ENCODE measurements at places on chromosomes 5 and 9.

GRCh38 chr5:163451489-163451888 is 8.4 kb downstream of the NUDCD2 start:
- no peak for DNase-seq

GRCh38 chr5:67209141-67209771 is 12.7 kb upstream of the CD180 start:
- DNase-seq: peak; percentile 19

GRCh38 chr5:155624597-155625241 is 611.2 kb downstream of the KIF4B start:
- no peak for DNase-seq

- DNase-seq: no peak
These were observed 84.2 kb downstream of the ARL15 start for GRCh38 chr5:54226215-54226614.

- DNase-seq: no peak
These were observed 88.6 kb upstream of the PAPPA start for GRCh38 chr9:116064970-116065369.

- DNase-seq: no peak
These were observed 9.5 kb downstream of the GDNF start for GRCh38 chr5:37830348-37830747.

DNA sequence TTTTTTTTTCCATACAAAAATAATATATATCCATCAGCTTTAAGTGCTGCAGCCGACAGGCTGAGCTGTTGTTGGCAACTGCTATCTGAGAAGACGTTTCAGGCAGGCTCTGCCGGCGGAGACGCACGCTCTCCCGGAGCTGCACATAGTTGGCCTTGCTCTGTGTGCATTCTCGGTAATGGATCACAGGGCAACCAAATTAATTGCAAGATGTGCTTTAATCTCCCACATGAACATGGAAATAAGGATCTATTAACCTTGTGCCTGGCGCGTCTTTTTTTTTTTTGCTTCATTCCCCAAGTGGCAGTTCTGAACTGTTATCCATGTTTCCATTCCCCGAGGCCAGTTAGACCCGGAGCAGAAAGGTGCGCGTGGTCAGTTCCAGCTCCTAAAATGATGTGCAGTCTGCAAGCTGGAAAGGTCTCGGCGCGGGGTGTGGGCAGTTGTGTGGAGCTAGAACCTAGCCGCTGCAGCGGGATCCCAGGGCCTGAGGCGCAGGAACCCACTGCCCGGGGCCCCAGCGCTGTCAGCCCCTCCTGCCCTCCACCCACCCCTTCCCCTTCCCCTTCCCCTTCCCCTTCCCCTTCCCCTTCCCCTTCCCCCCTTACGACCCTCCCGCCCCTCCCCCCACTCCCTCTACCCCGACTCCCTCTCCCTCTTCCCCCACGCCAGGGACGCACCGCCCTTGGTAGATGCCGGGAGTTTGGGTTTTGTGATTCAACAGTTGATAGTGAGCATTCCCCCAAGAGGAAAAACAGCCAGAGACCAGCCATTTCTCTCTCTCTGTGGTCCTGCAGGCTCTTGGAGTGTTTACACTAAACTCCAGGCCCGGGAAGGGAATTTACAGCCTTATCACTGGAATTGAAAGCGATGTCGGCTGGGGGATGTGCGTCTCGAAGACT is 137.8 kb downstream of the CEP120 start:
- DNase-seq: no peak

DNA sequence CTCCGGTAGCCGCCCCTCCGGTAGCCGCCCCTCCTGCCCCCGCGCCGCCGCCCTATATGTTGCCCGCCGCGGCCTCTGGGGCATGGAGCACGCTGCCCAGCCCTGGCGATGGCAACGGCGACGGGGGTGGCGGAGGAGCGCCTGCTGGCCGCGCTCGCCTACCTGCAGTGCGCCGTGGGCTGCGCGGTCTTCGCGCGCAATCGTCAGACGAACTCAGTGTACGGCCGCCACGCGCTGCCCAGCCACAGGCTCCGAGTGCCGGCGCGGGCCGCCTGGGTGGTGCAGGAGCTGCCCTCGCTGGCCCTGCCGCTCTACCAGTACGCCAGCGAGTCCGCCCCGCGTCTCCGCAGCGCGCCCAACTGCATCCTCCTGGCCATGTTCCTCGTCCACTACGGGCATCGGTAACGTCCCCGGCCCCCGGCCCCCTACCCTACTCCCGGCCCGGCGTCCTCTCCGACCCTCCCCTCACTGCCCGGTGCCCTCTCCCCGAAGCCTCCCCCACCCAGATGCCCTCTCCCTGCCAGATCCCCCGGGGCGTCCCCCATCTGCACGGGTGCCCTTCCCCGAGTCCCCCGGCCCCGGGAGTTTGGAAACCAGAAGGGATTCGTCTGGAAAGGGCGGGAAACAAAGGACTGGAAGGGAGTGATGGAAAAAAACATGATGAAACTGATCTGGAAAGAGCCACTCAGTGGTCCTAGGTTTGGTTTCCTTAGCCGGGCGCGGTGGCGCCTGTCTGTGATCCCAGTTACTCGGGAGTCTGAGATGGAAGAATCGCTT is 417 bp downstream of the SRD5A1 start:
- peak; percentile 7 for DNase-seq

DNA sequence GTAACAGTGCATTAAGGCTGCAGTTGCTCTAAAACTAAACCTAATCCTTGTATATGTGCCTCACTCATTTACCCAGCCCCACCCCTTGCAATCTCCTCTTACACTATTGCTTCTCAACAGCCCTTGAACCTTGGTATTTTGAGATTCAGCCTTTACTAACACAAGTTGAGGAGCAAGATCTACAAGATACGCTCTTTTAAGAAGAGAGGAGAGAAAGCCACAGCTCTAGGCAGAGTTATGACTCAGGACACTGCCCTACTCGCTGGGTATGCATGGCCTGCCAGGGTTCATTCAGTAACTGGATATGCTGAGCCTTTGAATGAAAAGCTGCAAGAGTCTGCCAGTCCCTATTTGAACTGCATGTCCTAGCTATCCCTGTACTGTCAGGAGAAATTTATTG is 219.5 kb downstream of the PCSK5 start:
- DNase-seq: no peak

- DNase-seq: peak; percentile 16
These were observed at the start of gene MSANTD3 for GRCh38 chr9:100426530-100427365. MSANTD3 (plus strand) TSS chr9:100427143; CDS start chr9:100441939, 14,796 bp downstream.

DNA sequence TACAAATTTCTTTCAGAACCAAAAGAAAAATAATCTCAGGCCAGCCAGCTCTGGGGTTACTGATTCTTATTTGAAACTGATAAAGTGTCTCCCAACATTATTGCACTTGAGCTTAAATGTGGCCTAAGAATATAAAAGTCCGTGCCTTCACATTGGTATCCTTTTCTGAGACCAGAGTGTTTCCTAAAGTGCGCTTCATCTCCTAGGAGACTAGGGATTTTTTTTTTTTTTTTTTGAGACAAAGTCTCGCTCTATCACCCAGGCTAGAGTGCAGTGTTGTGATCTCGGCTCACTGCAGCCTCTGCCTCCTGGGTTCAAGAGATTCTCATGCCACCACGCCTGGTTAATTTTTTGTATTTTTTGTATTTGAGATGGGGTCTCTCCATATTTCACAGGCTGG is 23.6 kb upstream of the KCNIP1 start:
- DNase-seq: no peak

- no peak for DNase-seq
These were observed 11.4 kb downstream of the SHB start for GRCh38 chr9:38057416-38058195.

DNA sequence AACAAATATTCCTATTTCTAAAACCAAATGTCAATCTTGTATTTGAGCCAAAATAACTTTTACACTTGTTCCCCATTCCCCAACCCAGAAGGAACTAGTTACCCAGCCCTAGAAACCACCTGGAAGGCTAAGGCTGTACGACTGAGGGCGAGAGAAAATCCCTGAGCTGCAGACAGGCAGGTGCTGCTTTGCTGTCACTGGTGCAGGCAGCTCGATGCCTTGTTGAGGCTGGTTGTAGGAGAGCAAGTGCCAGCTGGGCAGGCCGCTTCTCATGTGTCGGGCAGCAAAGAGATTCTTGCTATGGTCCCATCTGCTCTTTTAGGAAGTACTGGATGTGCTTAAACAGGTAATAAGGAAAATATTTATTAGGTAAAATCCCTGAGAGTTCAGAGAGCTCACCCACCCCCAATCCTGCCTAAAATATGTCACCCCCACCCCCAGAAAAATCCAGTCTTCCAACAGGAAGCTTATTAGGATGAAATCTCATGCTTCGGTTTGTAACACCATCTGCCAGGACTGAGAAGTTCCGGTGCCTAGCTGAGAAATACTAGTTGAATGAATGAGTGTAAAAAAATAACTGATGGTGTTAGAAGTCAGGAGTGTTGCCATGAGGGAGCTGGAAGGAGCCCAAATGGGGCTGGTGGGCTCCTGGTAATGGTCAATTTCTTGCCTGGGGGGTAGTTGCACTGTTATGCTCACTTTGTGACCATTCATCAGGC is 91.1 kb upstream of the DMRT1 start:
- DNase-seq: no peak

GRCh38 chr5:143362664-143363227 is 40.7 kb downstream of the NR3C1 start:
- no peak for DNase-seq

DNA sequence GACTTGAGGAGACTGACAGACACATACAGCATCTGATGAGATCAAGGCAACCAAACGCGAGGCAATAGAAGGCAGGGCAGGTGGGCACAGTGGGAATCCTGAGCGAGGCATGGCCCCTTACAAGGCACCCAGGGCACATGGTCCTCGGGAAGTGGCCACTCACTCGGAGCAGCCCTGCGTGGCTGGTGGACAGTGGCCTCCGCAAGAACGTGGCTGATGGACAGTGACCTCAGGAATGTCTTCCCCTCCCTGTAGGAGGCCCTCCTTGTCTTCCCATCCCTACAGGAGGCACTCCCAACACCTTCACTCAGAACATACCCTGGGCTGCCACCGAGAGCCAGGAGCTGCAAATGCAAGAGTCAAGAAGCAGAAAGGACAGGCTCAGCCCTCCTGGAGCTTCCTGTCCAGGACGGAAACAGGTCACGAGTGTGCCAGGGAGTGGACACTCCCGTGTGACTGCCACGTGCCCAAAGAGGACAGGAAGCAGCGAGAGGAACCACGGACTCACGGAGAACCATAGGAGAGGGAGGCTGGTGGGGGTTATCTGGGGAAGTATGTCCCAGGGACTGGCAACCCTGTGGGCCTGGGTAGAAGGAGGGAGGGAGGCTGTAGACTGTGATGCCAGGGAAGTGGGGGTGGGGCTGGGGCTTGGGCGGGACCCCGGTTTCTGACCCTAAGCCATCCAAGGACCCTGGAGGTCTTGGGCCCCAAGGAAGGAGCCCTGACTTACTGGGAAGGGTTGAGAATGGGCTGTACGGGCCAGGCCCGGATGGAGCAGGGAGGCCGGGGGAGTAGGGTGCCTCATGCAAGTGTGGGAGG is 321.9 kb upstream of the IRX4 start:
- no peak for DNase-seq

DNA sequence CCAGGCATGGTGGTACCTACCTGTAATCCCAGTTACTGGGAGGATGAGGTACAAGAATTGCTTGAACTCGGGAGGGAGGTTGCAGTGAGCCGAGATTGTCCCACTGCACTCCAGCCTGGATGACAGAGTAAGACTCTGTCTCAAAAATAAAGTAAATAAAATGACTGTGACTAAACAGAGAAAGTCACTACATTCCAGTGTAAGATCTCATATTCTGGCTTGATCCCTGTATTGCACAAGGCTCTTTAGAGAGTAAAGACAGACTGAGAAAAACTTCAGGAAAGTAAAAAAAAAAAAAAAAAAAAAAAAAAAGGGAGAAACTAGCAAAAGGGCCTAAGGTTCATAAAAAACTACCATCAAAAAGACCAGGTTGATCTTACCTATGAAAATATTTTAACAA is 106.6 kb upstream of the PJA2 start:
- no peak for DNase-seq

DNA sequence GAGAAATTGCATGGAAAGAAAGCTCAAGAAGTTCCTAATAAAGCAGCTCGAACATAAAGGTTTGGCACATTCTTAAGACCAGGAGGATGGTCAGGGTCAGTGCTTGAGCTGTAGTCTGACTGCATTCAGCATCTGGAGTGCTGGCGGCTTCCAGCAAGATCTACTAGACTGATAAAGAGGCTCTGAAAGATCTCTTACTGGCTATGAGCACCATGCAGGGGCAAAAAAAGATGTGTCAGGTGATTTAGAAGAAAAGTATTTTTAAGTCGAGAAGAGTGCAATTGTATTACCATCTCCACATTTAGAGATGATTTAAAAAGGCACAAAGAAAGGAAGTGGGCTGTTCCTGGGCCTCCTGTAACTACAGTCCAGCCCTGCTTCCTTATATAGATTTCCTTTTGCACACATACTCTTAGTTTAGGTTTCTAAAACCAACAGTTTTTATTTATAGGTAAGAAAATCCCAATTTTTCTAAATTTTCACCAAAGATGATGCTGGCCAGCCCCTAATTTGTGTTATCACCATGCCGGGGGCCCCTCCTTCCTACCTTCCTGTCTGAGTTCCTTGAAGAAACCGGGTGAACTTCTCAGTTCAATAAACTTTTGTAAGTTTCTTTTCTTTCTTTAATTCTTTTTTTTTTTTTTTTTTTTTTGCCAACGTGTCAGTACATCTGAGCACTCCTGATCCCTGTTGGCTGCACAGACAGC is 65.9 kb upstream of the PLPP1 start:
- no peak for DNase-seq

- DNase-seq: no peak
These were observed 3.9 kb upstream of the BARX1 start for GRCh38 chr9:93958819-93959682.

DNA sequence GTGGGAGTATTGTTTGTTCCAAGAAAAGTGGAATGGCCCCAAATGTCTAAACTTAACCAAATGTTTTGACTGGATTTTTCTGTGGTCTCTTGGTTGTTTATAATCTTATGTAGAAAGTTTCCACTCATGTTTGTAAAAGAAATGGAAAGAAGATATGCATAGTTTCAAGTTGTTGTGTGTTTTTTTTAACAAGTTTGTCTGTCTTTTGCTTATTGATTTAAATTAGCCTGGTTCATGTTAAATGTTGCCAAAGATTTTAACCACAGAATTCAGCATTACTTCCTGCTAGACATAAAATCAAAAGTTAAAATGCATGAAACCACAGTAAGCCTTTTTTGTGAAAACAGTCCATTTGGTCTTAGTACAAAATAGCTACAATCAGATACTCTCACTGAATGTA is 14.0 kb downstream of the PPWD1 start:
- no peak for DNase-seq

DNA sequence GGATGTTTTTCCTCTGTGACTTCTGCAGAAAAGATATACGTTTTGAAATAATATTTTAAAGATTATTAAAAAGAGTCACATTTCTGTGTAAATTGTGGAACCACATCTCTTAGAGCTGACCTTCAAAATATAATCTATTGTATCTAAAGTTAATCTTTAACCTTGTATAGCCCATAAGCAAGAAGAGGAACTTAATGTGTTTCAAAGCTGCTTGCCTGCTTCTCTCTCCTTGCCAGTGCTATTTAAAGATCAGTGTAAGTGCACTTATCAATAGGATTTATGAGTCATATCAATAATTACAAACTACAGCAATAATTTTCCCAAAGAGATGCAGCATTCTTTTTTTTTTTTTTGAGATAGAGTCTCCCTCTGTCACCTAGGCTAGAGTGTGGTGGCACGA is 29.4 kb upstream of the GDA start:
- no peak for DNase-seq

GRCh38 chr5:134732819-134733218 is 5.5 kb upstream of the CAMLG start:
- no peak for DNase-seq
